ENCODE measurements at places on chromosomes 1 and 21.
A peak's percentile ranks its signal among the peaks of the same experiment; 100 is the strongest.

- DNase-seq, result peak; percentile 77
Measured at GRCh38 chr21:25722631-25723030, 12.1 kb downstream of the ATP5PF start.

GRCh38 chr1:94180650-94181049 lies 56.7 kb downstream of the ARHGAP29 start:
- no peak for DNase-seq

GRCh38 chr1:177897281-177897997 lies 72.4 kb downstream of the SEC16B start:
- no peak for DNase-seq

- no peak for DNase-seq
Measured at GRCh38 chr21:36966821-36967768, 626 bp upstream of the HLCS start.

GRCh38 chr1:10046356-10047085 lies 13.8 kb downstream of the UBE4B start:
- DNase-seq, result no peak

GRCh38 chr1:66211521-66211920 lies 322.4 kb upstream of the SGIP1 start:
- no peak for DNase-seq
